ENCODE measurements at places on chromosomes 3 and 15. TPM values are rescaled to one million over a fixed set of nuclear protein-coding genes. Genes with fewer than 3 reads are reported as not detected.

Gene EOMES
- total RNA-seq, result not detected

Gene CMSS1
- 8.5 TPM for total RNA-seq

Gene PSMA4
- 130 TPM for total RNA-seq

Gene DUOXA2
- not detected for total RNA-seq
